CD4-positive, alpha-beta T cell treated with Interleukin-12 subunit alpha and Interleukin-12 subunit beta, for 1 hour (primary cell): ENCODE measurements at places on chromosomes 1 and 21.
A peak's percentile ranks its signal among the peaks of the same experiment; 100 is the strongest.

GRCh38 chr1:110627764-110628163, 21.6 kb upstream of the KCNA2 start:
- no peak for DNase-seq

GRCh38 chr1:88265606-88266005, 418.5 kb upstream of the PKN2 start:
- no peak for DNase-seq

DNA sequence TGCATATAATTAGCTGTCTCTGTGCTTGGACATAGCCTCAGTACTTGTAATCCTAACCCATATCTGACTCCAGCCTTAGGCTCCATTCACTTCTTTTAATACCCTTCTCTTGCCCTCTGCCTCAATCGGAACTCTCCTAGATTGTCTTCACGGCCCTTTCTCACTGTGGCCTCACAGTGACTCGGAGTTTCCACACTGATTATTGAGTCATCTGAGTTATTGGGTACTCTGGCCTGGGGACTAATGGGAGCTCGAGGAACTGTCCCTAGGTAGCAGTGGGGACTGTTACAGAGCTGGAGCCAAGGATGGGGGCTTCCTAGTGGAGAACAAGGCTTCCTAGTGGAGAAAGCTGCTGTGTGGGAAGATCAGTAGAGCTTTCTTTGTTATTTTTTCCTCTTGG, 17.0 kb downstream of the TRAF5 start:
- no peak for DNase-seq

DNA sequence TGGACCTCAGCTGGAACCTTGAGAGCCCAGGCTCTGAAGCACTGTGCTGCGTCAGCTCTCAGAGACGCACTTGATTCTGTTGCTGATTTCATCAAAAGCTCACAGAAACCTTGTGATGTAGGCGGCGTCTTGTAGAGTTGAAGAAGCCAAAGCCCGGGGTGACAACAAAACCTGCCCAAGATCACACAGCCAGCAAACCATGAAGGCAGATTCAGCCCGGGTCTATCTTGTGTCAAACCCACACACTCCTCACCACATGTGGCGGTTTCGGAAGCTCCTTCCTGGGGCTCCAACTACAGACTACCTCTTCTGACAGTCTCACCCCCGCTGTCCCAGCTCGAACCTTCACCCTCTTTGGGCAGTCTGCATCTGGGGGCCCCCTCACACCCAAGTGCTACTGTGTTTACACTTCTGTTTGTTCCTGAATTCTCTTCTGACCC, 50.4 kb downstream of the TENT5C start:
- DNase-seq, result peak; percentile 83

DNA sequence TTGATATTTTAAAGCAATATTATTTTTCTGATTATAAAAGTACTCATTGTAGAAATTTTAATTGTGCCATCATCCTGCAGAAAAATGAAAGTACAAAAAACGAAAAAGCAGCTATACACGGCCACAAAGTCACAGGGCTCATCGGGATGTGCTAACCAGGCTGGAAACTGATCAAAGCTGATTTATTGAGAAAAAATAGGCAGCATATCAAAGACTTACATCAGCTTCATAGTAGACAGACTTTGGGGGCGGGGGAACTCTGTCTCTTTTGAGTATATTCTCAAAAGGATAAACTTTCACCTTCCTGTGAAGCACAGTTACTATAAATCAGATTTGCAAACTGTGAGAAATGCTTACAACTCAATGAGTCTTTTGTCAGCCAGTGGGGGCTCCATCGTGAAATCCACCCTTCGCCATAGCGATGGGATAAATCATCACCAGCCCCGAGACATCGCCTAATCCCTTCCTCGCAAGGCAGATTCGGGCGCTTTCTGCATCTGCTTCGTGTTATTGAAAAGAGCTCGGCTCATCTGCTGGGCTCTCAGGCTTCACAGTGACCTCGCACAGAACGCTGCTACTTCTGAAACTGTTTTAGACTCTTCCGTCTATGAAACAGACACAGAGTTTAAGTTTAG, 69.2 kb upstream of the ERG start:
- DNase-seq, result no peak

DNA sequence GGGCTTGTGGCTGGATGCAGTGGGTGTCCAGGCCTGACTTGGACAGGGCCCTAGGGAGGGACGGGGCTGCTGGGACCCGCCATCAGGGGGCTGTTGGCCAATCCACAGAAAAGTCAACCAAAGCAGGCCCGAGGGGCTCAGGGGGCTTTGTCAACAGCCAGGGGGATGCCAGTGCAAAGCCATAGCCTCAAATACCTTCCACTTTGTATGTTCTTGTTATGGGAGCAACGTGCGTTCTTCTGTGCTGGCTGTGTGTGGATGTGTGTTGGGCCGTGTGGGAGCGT, 35.4 kb upstream of the ARF1 start:
- DNase-seq, result no peak

DNA sequence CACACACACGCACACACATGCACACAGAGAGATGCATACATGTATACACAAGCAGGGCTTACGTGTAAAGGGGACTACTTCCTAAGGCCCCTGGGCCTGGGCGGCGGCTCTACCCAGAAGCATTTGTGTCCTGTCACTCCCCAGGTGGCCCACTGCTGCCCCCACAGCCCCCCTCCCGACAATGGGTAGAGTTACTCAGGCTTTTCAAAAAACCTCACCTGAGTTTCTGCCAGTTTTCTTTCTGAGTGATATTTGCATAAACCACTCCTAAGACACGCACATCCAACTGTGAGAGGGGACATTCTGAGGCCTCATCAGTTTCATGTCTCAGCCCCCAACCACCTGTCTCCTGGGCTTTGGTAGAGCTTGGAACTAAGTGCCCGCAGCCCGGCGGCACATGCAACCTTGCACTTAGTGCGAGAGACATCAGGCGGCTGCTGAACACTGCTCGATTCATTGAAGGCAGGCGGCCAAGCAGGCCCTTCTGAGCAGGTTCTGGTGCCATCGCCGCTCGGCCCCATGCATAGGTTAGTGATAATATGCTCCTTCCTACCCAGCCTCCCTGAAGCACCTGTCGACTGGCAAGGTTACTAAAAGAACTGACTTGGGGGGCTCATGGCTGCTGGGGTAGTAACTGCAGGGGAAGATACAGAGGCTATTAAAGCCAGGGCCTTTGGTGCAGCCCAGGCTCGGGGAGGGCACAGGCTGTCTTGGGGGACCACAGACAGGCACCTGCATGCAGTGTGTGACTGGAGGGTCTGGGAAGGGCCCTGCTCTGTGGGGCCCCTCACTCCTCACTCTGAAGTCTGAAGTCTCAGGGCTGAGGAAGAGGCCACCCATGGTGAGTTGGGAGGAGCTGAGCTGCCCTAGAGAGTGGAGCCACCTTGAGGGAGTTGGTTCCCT, 364.2 kb upstream of the VAMP3 start:
- DNase-seq, result no peak

- no peak for DNase-seq
Observed at GRCh38 chr1:187629075-187629474, 800.3 kb downstream of the PLA2G4A start.

- DNase-seq, result no peak
Observed at GRCh38 chr1:39220891-39221870, 16.7 kb downstream of the MACF1 start.

GRCh38 chr21:41901099-41901498, 22.0 kb upstream of the PRDM15 start:
- DNase-seq, result peak; percentile 17

GRCh38 chr1:198361237-198361767, 179.2 kb downstream of the ATP6V1G3 start:
- no peak for DNase-seq

DNA sequence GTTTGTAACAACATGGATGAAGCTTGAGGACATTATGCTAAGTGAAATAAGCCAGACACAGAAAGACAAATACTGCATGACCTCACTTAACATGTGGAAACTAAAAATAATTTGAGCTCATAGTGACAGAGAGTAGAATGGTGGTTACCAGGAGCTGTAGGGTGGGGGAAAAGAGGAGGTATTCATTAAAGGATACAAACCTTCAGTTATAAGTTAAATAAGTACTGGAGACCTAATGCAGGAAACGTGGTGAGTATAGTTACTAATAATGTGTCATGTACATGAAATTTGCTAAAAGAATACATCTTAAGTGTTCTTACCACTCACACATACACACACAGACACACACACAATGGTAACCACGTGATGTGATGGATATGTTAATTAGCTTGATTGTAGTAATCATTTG, 86.7 kb downstream of the NGF start:
- DNase-seq, result no peak

- no peak for DNase-seq
Observed at GRCh38 chr1:54324251-54325140, 81.7 kb downstream of the SSBP3 start.

DNA sequence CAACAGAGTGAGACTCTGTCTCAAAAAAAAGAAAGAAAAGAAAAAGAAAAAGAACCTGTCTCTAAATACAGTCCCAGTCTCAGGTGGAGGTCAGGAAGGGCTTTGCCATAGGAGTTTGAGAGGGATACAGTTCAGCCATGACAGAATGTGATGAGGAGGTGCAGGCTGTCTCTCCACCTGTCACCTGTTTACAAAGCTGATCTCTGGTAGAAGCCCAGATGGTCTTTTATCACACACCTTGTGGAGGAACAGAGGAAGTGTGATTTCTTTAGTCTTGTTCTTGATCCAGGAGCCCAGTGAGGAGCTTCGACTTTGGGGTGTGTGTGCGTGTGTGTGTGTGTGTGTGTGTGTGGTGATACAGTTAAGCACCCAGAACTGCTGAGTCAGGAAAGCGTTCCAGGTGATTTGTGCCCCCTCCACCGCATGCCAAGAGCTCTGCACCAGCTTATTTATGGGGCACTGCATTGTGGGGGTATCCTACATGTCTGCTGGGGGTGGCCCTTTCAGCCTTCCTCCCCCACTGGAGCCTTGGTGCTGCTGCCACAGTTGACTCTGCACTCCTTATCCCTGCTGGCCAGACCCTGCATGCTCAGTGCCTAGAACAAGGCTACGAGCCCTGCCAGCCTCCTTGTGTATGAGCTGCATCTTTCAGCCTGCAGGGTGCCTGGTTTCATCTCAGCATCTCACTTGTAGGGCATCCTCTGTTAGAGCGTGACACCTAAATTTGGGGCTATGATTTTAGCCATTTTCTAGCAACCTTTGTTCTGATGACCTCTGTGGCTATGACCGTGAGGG, 19.3 kb downstream of the DOP1B start:
- no peak for DNase-seq

DNA sequence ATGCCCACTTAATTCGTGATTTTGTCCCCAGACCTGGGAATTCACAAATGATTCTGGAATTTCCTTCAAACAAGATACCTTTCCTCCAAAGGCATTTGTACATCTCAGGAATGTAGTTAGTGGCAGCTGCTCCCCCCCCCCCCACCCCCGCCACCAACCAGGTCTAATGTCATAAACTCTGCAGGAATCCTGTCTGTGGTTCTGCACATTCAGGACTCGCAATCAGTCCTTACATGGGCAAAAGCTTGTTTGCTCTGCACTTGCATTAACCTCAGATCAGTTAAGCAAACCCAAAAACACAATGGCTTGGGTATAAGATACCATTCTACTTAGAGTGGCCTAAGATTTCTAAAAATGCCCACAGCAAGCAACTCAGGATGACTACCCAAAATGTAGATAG, 143.8 kb downstream of the TGFB2 start:
- no peak for DNase-seq

GRCh38 chr1:24959623-24959975, 29.5 kb upstream of the RUNX3 start:
- no peak for DNase-seq

DNA sequence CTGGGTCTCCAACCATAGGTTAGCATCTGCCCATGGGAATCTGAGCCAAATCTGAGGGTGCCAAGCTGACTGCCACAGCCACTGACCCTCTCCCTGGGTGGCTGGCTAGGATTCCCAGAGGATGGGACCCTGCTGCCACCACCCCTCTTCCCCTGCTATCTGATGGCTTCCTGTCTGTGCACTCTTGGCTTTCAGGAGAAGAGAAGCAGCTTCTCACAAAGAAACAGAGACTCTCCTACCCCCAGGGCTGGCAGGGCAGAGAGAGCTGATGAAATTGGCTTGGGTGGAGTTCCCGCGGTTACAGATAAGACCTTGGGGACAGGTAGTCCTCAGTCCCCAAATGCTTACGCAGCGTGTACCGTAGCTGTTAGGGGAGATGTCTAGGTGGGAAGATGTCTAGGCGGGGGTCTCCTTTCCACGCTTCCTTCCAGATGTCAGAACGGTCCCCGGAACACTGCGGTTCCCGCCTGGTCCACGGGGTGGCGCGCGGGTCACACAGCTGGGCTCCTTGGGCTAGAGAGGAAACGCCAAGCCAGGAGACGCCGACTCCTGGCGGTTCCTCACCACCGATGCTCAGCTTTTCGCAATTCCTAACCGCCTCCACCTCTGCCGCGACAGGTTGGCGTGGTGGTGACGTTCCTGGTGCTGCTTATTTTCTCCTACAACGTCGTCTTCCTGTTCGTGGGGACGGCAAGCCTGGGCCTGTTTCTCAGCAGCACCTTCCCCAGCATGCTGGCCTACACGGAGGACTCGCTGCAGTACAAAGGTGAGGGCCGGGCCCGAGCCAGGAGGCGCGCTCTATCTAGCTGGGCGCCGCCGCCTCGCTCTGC, 40.1 kb downstream of the ELK4 start:
- peak; percentile 87 for DNase-seq

- no peak for DNase-seq
Observed at GRCh38 chr1:223411309-223411708, 18.1 kb downstream of the CCDC185 start.

GRCh38 chr1:203153989-203154821, 21.4 kb downstream of the MYBPH start:
- no peak for DNase-seq

DNA sequence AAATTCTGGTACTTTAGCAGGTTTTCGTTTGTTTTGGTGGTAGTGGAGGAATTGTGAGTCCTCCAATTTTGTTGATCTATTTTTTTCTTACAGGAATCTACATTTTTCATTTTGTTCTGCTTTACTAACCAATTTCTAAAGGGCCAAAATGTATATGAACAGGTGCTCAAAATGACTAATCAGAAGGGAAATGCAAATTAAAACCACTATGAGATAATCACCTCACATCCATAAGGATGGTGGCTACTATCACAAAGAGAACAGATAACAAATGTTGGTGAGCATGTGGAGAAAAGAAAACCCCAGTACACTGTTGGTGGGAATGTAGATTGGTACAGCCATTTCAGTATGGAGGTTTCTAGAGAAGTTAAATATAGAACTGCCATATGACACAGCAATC, 134.2 kb downstream of the LMO4 start:
- no peak for DNase-seq

GRCh38 chr1:33860671-33861070, 3.2 kb upstream of the HMGB4 start:
- no peak for DNase-seq

GRCh38 chr1:93565496-93566206, 116.0 kb downstream of the BCAR3 start:
- no peak for DNase-seq

GRCh38 chr1:64093941-64094340, 109.5 kb upstream of the UBE2U start:
- DNase-seq, result no peak

- DNase-seq, result no peak
Observed at GRCh38 chr1:67677408-67677807, 7.6 kb upstream of the GADD45A start.

DNA sequence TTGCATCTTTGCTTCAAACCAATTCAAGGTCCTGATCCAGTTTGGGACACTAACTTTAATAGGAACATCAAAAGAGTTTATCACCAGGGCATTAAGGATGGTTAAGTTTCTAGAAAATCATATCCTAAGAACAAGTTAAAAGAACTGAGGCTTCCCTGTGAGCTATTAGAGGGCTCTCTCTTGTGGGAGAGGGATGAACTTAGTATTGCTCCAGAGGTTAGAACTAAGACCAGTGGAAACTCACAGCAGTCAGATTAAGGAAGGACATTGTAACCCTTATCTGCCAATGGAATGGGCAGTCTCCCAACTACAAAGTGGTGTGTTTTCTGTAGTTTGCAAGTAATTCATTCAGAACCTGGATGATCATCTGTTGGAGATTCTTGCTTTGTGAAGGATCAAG, 36.8 kb downstream of the UBE2U start:
- no peak for DNase-seq
